ENCODE measurements at places on chromosomes 6 and 20. TPM values are rescaled to one million over a fixed set of nuclear protein-coding genes. Genes with fewer than 3 reads are reported as not detected.

Gene BAG2
- 8.7 TPM for polyA plus RNA-seq

- no peak for DNase-seq
- H3K4me3 ChIP-seq, result no peak overlapping the region
- H3K4me1 ChIP-seq, result no peaks in the 10 kb centered on the region
- no peaks in the 10 kb centered on the region for H3K36me3 ChIP-seq
- H3K27ac ChIP-seq, result no peak overlapping the region
These were observed 4.7 kb downstream of the OTOR start for GRCh38 chr20:16752901-16753300.

GRCh38 chr6:17665132-17665531 lies 41.6 kb downstream of the NUP153 start:
- no peaks in the 10 kb centered on the region for H3K27me3 ChIP-seq
- H3K36me3 ChIP-seq, result peaks cover 4% of the 10 kb centered on the region
- H3K27ac ChIP-seq, result no peak overlapping the region

DNA sequence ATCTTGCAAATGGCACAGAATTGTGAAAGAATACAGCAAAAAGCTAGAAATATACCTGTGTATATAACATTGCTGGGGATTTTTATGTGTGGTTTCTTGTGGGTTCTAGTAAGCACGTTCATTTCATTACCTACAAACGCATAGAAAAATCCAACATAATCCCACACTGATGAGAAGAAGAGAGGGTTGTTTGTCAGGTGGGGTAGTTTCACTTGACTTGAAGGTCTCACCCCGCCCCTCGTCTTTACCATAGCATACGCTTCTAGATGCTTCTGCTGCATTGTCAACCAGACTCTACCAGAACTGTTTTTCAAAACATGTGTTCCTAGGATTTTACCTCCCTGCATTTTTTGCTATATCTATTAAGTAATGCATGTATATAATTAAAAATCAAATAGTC lies 284.1 kb upstream of the TAB2 start:
- peaks cover 39% of the 10 kb centered on the region for H3K4me1 ChIP-seq
- H3K27ac ChIP-seq, result no peak overlapping the region
- no peaks in the 10 kb centered on the region for H3K36me3 ChIP-seq
- DNase-seq, result no peak
- H3K27me3 ChIP-seq, result no peaks in the 10 kb centered on the region

- H3K36me3 ChIP-seq, result no peaks in the 10 kb centered on the region
- H3K4me3 ChIP-seq, result no peak overlapping the region
- no peak for DNase-seq
- peaks cover 15% of the 10 kb centered on the region for H3K4me1 ChIP-seq
- no peak overlapping the region for H3K27ac ChIP-seq
- H3K27me3 ChIP-seq, result no peaks in the 10 kb centered on the region
These were observed 25.9 kb downstream of the TAF4 start for GRCh38 chr20:62039738-62040137.

- H3K27ac ChIP-seq, result no peak overlapping the region
- H3K4me1 ChIP-seq, result no peaks in the 10 kb centered on the region
- no peak overlapping the region for H3K4me3 ChIP-seq
- no peaks in the 10 kb centered on the region for H3K36me3 ChIP-seq
- DNase-seq, result no peak
These were observed 50.1 kb upstream of the ASF1A start for GRCh38 chr6:118843685-118844390.
